ENCODE measurements at places on chromosomes 4 and X.

DNA sequence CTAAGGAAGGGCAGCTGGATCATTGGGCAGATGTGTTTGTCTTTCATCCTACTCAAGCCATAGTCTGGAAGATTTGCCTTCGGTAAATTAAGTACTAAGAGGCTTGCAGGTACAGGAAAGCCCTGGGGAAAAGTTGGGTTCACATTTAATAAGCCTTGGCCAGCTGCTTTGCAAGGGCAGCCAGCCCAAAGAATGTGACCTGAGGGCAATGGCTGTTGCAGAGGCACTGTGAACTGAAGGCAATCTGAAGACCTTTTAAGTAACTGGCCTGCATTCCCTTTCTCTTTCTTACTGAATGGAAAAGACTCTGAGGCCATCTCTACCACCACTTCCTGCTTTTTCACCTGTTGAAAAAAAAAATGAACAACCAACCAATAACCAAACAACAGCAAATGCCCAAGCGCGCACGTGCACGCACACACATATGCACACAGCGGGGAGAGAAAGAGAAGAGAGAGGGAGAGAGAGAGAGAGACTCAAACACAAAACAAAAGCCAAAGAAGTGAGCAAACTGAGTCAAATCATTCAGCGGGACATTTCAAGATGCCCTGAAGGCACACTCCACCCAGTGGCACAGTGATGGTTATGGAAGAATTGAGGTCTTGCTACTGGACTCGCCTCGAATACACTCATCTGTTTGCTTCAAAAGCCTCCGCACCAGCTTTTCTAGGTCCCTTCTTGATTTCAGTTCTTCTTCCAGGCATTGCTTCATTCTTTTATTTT lies 19.6 kb downstream of the CD40LG start:
- H3K27me3 ChIP-seq = no peaks in the 10 kb centered on the region
- H3K4me3 ChIP-seq = no peak overlapping the region
- DNase-seq = no peak
- H3K4me1 ChIP-seq = no peaks in the 10 kb centered on the region

- H3K4me3 ChIP-seq = peak overlapping the region; percentile 51
- DNase-seq = no peak
- H3K36me3 ChIP-seq = no peaks in the 10 kb centered on the region
- no peaks in the 10 kb centered on the region for H3K27me3 ChIP-seq
- no peaks in the 10 kb centered on the region for H3K4me1 ChIP-seq
These were observed 730 bp downstream of the VBP1 start for GRCh38 chrX:155216940-155217440.

DNA sequence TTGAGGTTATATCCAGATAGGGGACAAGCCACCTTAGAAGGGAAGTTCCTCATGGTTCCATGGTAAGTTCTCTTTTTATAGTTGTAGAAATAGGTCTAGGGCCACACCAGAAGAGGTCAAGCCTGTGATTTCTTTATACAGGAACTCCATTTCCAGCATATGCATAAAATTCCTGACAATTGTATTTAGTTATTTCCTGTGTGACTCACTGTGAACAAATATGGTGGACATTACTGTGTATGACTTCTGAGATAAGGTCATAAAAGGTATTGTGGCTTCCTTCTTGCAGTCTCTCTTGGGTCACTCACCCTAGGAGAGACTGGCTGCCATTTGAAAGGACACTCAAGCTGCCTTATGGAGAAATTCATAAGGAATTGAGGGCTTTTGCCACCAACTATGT lies 2.2 kb upstream of the C4orf36 start:
- no peaks in the 10 kb centered on the region for H3K4me1 ChIP-seq
- no peak overlapping the region for H3K4me3 ChIP-seq
- no peaks in the 10 kb centered on the region for H3K36me3 ChIP-seq
- no peak overlapping the region for H3K27ac ChIP-seq
- H3K27me3 ChIP-seq = no peaks in the 10 kb centered on the region

GRCh38 chr4:2793586-2794485 lies 951 bp downstream of the SH3BP2 start:
- no peaks in the 10 kb centered on the region for H3K36me3 ChIP-seq
- peaks cover 49% of the 10 kb centered on the region for H3K4me1 ChIP-seq
- H3K4me3 ChIP-seq = peak overlapping the region; percentile 18
- H3K27ac ChIP-seq = peak overlapping the region; percentile 25
- no peaks in the 10 kb centered on the region for H3K27me3 ChIP-seq
- peak; percentile 59 for DNase-seq

GRCh38 chrX:107978707-107979307 lies 3.4 kb downstream of the TEX13B start:
- H3K27me3 ChIP-seq = no peaks in the 10 kb centered on the region
- H3K27ac ChIP-seq = no peak overlapping the region
- DNase-seq = peak; percentile 5
- H3K4me3 ChIP-seq = no peak overlapping the region
- H3K36me3 ChIP-seq = no peaks in the 10 kb centered on the region

DNA sequence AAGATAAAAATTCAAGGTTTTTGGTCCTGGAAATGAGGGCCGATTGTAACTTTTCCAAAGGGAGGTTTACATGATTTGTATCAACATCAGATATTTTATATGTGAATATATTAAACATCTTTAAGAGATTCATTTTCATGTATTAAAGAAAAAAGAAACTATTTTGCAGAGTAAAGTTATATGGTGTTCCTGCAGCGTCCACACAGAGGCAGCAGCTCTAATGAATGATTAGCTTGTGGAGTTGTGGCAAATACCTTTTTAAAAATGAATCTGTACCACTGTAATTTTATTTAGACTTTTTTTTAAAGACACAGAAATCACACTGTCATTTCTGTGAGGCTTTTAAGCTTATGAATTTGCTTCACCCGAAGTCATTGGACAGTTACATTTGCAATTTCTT lies 25.6 kb upstream of the FHDC1 start:
- H3K27ac ChIP-seq = no peak overlapping the region
- H3K4me1 ChIP-seq = no peaks in the 10 kb centered on the region
- no peaks in the 10 kb centered on the region for H3K27me3 ChIP-seq
- H3K36me3 ChIP-seq = no peaks in the 10 kb centered on the region
- H3K4me3 ChIP-seq = no peak overlapping the region

GRCh38 chr4:151319490-151319889 lies 5.9 kb downstream of the SH3D19 start:
- no peak overlapping the region for H3K4me3 ChIP-seq
- no peaks in the 10 kb centered on the region for H3K27me3 ChIP-seq
- no peaks in the 10 kb centered on the region for H3K36me3 ChIP-seq
- no peak overlapping the region for H3K27ac ChIP-seq

DNA sequence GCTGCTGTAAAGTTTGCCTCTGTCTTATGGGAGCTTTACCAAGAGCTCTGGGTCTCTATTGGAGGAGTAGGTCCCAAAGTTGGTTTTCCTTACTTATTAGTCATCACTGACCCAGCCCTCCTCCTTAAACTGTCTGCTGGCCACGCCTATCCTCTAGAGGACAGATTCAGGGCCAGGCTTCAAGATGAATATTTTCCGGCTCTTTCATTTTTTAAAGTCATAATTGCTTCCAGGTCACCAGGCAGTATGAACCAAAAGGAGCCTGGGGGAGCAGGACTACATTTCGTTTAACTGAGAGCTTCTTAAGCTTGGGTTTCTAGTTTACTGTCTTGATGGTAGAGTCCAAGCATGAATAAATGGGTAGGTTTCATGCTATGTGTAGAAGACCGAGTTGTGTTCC lies 13.7 kb downstream of the BCORL1 start:
- no peak overlapping the region for H3K27ac ChIP-seq
- H3K4me1 ChIP-seq = peaks cover 15% of the 10 kb centered on the region
- no peaks in the 10 kb centered on the region for H3K27me3 ChIP-seq
- no peak overlapping the region for H3K4me3 ChIP-seq

GRCh38 chr4:72383439-72383838 lies 185.6 kb downstream of the ADAMTS3 start:
- no peak overlapping the region for H3K4me3 ChIP-seq
- H3K36me3 ChIP-seq = no peaks in the 10 kb centered on the region
- H3K27ac ChIP-seq = no peak overlapping the region
- no peak for DNase-seq
- no peaks in the 10 kb centered on the region for H3K27me3 ChIP-seq
- H3K4me1 ChIP-seq = no peaks in the 10 kb centered on the region

DNA sequence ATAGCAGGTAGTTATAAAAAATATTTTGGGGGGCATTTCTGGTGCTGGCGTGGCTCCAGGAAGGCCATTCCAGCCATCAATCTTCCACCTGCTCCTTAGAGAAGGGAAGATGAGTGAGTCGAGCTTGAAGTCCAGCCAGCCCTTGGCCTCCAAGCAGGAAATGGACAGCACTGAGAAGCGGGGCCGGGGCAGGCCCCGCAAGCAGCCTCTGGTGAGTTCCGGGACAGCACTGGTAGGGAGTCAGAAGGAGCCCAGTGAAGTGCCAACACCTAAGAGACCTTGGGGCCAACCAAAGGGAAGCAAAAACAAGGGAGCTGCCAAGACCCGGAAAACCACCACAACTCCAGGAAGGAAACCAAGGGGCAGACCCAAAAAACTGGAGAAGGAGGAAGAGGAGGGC lies 29.2 kb upstream of the COX18 start:
- no peaks in the 10 kb centered on the region for H3K27me3 ChIP-seq
- no peak overlapping the region for H3K4me3 ChIP-seq
- no peak overlapping the region for H3K27ac ChIP-seq
- no peaks in the 10 kb centered on the region for H3K4me1 ChIP-seq

GRCh38 chrX:21955403-21956189 lies 15.1 kb downstream of the SMS start:
- H3K4me1 ChIP-seq = peaks cover 15% of the 10 kb centered on the region
- no peak for DNase-seq
- no peaks in the 10 kb centered on the region for H3K27me3 ChIP-seq
- no peaks in the 10 kb centered on the region for H3K36me3 ChIP-seq

- peaks cover 44% of the 10 kb centered on the region for H3K4me1 ChIP-seq
- DNase-seq = no peak
- H3K36me3 ChIP-seq = no peaks in the 10 kb centered on the region
- H3K27ac ChIP-seq = peak overlapping the region; percentile 66
- no peak overlapping the region for H3K4me3 ChIP-seq
These were observed 11.6 kb downstream of the VEGFC start for GRCh38 chr4:176780995-176781738.

GRCh38 chr4:20520901-20521300 lies 179.4 kb upstream of the PACRGL start:
- H3K4me1 ChIP-seq = no peaks in the 10 kb centered on the region
- H3K4me3 ChIP-seq = no peak overlapping the region
- no peak overlapping the region for H3K27ac ChIP-seq
- no peaks in the 10 kb centered on the region for H3K36me3 ChIP-seq
- H3K27me3 ChIP-seq = no peaks in the 10 kb centered on the region

DNA sequence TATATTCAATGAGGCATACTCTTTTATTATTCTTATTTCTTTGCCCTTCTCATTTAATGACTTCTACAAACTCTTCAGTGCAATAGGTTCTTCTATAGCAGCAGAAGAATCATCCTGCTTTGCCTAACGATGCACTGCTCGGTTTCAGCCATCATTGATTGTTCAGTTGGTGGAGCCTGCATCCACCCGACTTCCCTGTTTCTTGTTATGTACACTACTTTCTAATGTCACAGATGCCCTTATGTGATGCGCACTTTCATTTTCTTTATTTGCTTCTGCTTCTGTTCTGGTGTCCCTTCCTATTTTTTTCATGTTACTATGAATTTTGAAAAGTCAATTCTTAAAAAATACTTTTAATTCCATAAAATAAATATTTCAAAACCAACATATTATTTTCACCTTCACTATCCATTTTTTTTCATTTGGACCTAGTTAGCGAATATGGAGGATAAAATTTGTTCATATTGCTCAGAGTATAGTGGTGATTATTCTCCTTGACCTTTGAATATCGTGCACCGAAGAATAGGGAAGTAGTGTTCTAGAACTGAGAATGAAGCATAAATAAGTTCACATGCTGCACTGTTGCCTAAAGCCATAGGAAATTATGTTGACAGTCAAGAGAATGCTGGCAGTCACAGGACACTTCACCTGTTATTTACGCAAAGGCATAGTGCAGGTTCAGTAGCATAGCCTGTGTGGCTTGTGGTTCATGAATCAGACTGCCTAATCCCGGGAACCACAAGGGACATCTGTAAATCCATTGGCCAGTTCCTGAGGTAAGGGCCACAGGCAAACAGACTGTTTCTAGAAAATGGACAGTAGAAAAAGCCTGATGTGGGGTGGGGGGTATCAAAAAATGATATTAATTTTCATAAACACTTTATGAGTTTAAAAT lies 21.3 kb upstream of the SFRP2 start:
- no peak for DNase-seq
- no peak overlapping the region for H3K27ac ChIP-seq
- no peaks in the 10 kb centered on the region for H3K4me1 ChIP-seq
- H3K27me3 ChIP-seq = no peaks in the 10 kb centered on the region
- no peak overlapping the region for H3K4me3 ChIP-seq
- no peaks in the 10 kb centered on the region for H3K36me3 ChIP-seq

DNA sequence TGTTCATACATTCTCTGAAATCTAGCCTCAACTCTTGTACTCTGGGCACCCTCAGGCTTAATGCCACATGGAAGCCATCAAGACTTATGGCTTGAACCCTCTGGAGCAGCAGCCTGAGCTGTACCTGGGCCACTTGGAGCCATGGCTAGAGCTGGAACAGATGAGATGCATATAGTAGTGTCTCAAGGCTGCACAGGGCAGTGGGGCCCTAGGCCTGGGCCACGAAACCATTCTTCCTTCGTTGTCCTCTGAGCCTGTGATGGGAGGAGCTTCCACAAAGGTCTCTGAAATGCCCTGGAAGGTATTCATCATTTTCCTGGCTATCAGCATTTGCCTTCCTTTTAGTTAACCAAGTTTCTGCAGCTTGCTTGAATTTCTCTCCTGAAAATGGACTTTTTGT lies 1427.2 kb upstream of the PCDH10 start:
- no peak overlapping the region for H3K4me3 ChIP-seq
- H3K27me3 ChIP-seq = no peaks in the 10 kb centered on the region
- H3K36me3 ChIP-seq = no peaks in the 10 kb centered on the region
- DNase-seq = no peak
- H3K4me1 ChIP-seq = no peaks in the 10 kb centered on the region

DNA sequence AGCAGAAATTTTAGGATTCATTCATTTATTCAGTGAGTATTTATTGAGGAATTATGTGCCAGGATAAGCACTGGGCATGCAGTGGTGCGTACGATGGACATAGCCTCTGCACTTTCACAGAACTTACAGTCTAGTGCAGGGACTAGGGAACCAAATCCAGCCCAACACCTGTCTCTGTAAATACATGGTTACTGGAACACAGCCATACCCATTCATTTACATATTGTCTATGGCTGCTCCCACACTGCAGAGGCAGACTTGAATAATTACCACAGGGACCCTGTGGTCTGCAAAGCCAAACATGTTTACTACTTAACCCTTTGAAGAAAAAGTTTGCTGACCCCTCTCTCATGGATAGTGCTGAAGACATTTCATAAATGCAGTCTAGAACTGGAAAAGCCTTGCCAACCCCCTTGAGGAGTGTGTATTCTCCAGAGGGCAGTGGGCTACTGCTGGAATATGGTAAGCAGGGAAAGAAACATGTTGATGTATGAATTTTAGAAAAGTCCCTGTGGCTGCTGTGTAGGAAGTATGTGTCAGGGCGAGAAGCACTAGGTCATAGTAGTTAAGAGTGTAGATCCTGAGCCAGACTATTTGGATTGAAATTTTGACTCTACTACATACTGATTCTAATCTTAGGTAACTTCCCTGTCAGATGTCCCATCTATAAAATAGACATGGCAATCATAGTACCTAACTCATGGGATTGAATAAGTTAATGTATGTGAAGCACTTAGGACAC lies 75.5 kb downstream of the GALNT7 start:
- H3K27ac ChIP-seq = no peak overlapping the region
- H3K27me3 ChIP-seq = no peaks in the 10 kb centered on the region
- H3K36me3 ChIP-seq = no peaks in the 10 kb centered on the region
- H3K4me3 ChIP-seq = no peak overlapping the region
- peaks cover 13% of the 10 kb centered on the region for H3K4me1 ChIP-seq
- DNase-seq = no peak

GRCh38 chr4:87916626-87917025 lies 58.9 kb upstream of the SPP1 start:
- no peak for DNase-seq
- H3K27me3 ChIP-seq = no peaks in the 10 kb centered on the region
- H3K36me3 ChIP-seq = no peaks in the 10 kb centered on the region
- no peak overlapping the region for H3K27ac ChIP-seq
- no peak overlapping the region for H3K4me3 ChIP-seq
- H3K4me1 ChIP-seq = no peaks in the 10 kb centered on the region
